ENCODE measurements at places on chromosomes 4 and X. TPM values are rescaled to one million over a fixed set of nuclear protein-coding genes. Genes with fewer than 3 reads are reported as not detected.

Gene INTS6L
- polyA plus RNA-seq: 85.0 TPM

Gene TBC1D14
- 28.2 TPM for polyA plus RNA-seq

Gene PTCHD1
- polyA plus RNA-seq: 0.08 TPM

DNA sequence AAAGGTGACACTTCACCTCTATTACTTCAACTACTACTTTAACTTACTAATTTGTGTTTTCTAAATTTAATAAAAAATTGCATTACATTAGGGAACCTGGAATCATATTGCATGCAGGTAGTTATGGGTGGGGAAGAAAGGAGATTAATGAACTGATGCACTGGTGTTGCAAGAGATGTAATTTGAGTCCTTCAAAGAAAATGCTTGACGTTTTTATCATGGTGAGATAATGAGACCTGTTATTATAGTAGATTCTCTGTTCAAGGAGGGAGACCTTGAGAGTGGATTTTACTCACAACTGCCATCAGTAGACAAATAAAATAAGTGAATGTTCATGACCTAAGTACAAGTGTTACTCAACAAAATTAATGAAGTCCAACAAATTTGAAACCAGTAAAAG is 26.4 kb upstream of the MED14 start:
- no peak for DNase-seq

DNA sequence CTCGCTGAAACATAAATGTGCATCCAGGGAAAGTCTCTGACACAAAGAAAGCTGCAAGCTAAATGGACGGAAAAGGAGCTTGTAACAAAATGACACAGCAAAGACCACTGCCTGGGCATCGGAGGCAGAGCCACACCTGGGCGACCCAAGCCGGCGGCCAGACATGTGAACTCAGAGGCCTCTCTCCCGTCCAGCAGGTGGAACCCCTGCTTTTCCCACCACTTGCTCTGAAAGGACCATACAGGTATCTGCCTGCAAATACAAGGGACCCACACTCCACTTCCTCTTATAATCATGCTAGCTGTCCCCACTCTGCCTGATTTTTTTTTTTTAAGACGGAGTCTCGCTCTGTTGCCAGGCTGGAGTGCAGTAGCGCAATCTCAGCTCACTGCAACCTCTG is 12.0 kb downstream of the CPLX1 start:
- no peak for DNase-seq

DNA sequence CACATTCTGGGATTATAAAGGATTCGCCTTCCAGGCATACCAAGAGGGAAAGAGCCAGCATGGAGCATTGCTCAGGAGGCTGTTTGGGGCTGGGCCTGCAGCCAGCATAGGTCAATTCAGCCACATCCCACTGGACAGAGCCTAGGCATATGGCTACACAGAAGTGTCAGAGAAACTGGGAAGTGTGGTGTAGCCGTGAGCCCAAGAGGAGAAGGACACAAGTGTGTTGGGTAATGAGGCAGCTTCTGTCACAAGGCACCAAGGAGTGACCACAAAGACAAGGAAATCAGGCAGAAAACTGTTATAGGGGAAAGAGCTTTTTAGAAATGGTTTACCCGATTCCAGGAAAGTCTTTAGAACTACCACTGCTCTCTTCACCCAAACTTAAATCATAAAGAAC is 178.6 kb upstream of the TBL1X start:
- no peak for DNase-seq

DNA sequence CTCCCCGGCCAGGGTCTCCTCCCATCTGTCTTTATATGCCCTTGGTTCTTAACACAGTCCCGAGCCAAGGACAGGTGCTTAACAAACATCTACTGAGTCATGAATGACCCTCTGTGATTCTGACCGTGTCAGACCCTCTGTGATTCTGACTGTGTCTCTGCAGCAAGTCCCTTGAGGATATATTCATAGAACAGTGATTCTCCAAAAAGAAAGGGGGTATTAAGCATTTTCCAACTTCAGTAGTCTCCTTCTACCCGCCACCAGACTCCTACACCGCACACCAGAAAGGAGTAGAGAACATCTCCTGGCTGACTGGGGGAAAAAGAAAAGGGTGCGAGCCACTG is 13.6 kb downstream of the ACSL1 start:
- DNase-seq: no peak
